ENCODE measurements at places on chromosomes 1 and 21.

DNA sequence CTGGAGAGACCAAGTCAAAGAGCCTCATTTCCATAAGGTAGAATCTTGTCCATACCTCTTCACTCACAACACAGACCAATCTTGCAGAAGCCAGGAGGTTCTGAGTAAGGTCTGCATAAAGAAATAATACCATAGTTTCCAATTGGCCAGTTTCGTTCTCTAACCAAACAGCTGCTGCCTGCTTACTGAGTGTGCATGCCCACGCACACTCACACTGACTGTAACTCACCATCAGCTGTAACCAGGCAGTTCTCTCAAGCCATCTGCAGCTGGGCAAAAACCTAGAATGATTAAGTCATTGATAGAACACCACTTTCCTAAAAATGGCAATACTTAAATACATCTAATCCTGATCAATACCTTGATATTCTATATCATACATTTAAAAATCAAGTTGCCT is 106.6 kb upstream of the VAV3 start:
- no peak for DNase-seq

GRCh38 chr1:30232288-30232899 is 491.0 kb downstream of the MATN1 start:
- no peak for DNase-seq

DNA sequence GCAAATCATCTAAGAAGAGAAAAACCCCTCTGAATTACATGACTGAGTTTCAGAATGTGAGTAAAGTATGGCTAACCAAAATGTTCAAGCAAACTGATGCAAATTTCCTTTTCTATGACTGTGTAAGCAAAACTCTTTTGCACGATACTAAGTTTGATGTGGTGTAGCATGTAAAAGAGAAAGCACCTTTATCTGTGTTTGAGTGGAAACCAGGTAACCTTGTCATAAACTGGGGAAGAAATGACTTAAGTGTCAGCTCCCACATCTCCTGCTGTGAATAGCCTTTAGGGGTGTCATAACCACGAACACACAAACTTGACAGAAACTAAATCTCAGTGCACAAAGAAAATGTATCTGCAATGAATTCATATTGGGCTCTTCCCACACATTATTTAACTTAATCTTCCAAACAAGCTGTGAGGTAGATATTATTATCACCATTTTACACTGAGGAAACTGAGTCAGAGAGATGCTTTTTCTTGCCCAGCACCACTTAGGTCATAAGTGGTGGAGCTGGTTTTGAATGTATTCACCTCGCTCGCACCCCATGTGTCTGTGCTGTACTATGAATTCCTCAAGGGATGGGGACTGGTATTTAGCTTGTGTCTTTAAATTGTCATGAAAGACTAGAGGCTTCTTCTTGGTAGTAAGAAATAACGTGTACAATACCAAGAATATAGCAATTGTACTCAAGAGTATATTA is 32.9 kb upstream of the IL12RB2 start:
- no peak for DNase-seq

DNA sequence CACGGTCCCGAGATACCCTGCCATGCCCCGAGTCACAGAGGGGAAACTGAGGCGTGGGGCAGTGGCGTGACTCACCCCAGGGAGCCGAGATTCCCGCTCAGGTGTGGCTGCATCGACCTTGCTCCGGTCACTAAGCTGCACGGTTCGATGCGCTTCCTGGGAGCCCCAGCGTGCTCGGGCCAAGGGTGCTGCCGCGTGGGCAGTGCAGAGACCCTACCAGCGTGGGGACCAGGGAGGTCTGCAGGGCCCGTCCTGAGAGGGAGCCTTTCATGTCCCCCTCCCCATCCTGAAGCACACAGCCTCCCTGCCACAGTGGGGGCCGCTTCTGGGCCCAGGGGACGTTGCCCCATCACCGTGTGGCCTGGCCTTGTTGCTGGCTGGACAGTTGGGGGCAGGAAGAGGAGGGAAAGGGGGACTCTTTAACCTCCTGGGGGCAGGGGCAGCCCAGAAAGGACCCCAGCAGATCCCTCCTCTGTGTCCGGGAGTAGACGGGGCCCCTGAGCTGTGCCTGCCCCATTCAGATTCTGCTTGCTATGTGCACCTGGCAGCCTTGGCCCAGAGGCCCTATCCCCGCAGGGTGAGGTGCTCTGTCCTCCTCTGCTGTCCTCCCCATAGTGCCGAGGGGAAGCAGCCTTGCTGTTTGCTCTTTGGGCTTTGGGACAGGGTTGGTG is 52.3 kb downstream of the COL18A1 start:
- DNase-seq = no peak

- DNase-seq = no peak
Observed at GRCh38 chr1:240116831-240117769, 25.4 kb downstream of the FMN2 start.

DNA sequence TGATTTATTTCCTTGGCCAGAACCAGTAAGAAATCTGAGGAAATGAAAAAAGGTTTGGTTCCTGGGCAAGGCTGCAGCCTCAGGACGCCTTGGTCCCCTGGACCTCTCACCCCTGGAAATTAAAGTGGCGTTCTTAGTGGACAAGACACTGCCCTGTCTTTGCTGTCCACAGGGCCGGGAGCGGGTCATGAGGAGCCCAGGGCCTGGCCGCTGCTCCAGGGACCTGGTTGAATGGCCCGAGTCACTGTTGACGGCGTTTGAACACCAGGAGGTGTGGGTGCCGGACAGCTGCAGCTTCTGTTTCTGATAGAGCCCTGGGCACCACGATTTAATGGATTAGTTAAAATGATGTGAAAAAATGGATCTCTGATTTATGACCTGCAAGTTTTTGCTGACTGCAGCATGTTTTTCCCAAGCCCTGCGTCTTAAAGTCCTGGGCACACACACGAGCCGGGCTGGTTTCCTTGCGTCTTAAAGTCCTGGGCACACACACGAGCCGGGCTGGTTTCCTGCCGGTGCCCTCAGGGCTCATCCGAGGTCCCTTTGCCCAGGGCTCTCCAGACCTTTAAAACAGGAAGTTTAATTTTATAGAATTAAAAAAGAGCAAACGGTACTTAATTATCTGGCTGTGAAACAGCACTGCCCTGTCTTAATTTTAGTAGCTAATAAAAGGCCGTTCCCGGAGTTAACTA is 74.1 kb upstream of the ACTRT2 start:
- no peak for DNase-seq

- no peak for DNase-seq
Observed at GRCh38 chr1:11150326-11150725, 38.8 kb upstream of the ANGPTL7 start.

All from stimulated activated CD4-positive, alpha-beta T cell treated with anti-CD3 and anti-CD28 coated beads, Interleukin-4, amount 100 ng/mL, for 4 hours (primary cell).